ENCODE measurements at places on chromosomes 1 and 21. TPM values are rescaled to one million over a fixed set of nuclear protein-coding genes. Genes with fewer than 3 reads are reported as not detected.

DNA sequence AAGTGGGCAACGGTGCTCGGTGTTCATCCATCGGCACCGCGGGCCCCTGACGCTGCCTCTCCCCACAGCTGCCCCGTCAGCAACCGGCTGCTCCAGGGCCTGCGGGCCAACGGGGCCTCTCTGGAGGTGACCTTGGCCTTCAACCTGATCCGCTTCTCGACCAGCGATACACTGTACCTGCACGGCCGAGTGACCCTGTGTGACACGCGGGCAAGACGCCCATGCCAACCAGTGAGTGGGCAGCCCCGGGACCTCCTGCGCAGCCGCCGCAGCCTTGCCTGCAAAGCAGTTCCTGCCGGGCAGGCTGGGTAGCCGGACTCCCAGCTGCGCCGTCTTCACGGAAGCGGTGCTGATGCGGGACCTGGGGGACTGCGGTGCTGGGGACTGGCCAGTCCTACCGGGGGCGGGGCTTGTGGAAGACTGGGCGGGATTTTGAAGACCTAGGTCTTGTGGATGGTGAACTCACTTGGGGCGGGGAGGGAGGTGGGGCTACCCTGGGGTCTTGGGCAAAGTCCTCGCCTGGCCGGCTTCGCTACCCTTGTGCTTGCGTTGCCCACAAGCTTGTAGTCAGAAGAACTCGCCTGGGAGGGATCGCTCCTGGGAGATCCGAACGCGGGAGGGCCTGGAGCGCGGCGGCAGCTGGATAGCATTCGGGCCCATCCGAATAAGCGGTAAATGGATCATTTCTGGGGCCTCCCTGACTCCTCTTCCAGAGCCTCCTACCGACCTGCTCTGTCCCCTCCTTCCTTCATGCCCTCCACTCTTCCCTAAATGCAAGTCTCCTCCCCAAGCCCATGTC is 8.8 kb upstream of the CEP85 start:
- no peak overlapping the region for H3K27ac ChIP-seq
- peaks cover 4% of the 10 kb centered on the region for H3K4me1 ChIP-seq
- no peaks in the 10 kb centered on the region for H3K27me3 ChIP-seq

GRCh38 chr1:41333146-41333784 is 28.0 kb upstream of the FOXO6 start:
- no peak overlapping the region for H3K27ac ChIP-seq
- no peak overlapping the region for H3K4me3 ChIP-seq
- no peak for DNase-seq

PTGFR gene
- 2.7 TPM for total RNA-seq

DNA sequence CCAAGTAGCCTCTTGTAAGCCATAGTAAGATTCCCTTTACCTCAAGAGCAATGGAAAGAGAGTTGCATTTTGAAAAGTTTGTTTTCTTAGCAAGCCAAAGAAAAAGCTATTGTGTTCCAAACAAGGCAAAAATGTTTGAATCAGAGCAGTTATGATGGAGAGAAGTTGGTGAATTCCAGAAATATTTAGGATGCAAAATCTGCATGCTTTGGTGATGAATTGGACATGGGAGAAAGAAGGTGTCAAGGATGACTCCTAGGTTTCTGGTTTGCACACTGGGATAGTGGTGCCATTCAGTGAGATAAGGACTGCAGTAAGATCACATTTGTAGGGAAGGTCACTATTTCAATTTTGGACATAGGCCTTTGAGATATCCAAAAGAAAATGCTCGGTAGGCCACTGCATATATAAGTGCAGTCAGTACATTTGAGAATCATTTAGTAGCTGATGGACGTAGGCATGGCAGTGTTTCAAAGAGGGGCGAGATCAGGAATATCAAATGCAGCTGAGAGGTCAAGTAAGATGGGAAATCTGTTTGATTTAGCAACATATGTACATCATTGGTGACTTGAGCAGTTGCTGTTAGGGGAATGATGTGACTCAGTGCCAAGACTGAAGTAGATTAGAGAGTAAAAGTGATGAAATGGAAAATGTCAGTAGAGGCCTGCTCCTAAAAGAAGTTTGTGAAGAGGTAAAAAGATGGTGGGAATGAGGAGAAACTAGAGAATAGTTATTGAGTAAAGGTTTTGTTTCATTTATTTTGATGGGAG is 33.9 kb upstream of the GPR25 start:
- no peak for DNase-seq
- no peaks in the 10 kb centered on the region for H3K27me3 ChIP-seq
- no peaks in the 10 kb centered on the region for H3K4me1 ChIP-seq
- no peak overlapping the region for H3K4me3 ChIP-seq
- H3K27ac ChIP-seq = no peak overlapping the region

DNA sequence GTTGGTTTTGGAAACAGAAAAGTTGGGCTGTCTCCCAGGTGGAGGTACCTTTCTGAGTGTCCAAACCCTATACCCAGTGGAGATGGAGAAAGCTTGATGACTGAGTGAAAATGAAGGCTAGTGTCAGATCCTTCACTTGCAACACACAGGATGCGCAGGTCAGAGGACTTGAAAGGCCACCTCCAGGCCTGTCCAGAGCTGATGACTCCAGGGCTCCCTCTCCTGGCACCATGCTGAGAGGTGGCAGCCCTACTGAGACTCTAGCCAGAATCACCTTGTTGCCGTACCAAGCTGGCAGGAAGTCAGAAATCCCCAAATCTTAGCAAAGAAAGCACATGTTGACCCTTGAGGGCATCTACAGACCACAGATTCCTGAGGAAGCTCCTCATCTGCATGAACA is 16.4 kb downstream of the KNCN start:
- no peaks in the 10 kb centered on the region for H3K36me3 ChIP-seq
- no peak for DNase-seq
- no peaks in the 10 kb centered on the region for H3K4me1 ChIP-seq
- H3K27ac ChIP-seq = no peak overlapping the region
- H3K27me3 ChIP-seq = no peaks in the 10 kb centered on the region
